WTC11 (cell line): ENCODE measurements at places on chromosomes 12 and 14.

- H3K4me1 ChIP-seq, result no peaks in the 10 kb centered on the region
- DNase-seq, result no peak
- H3K27me3 ChIP-seq, result no peaks in the 10 kb centered on the region
- H3K27ac ChIP-seq, result no peak overlapping the region
- no peaks in the 10 kb centered on the region for H3K36me3 ChIP-seq
Observed at GRCh38 chr12:89469361-89469760, 55.2 kb downstream of the GALNT4 start.

DNA sequence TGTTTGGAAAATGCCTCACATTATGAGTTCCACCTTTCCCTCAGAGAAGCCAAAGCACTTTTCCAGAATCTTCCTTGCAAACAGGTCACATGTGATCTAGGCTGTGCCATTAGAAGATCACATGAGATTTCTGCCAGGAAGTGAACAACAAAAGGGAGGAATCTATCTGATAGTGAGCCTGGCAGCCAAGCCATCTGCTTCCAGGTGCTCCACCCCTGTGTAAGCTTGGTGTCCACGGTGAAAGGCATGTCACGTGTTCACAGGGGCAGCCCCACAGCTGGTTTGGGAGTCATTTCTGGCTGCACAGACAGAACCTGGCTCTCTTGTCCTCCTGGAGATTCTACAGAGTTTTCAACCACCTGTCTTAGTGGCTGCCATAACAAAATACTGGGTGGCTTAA is 3.5 kb upstream of the KSR2 start:
- no peak overlapping the region for H3K27ac ChIP-seq
- peaks cover 15% of the 10 kb centered on the region for H3K36me3 ChIP-seq
- no peak for DNase-seq
- peaks cover 6% of the 10 kb centered on the region for H3K4me1 ChIP-seq
- H3K4me3 ChIP-seq, result no peak overlapping the region

GRCh38 chr14:76584271-76584702 is 177.0 kb upstream of the VASH1 start:
- no peaks in the 10 kb centered on the region for H3K4me1 ChIP-seq
- H3K36me3 ChIP-seq, result peaks cover 3% of the 10 kb centered on the region; the same call in 1 of the 2 replicates
- no peaks in the 10 kb centered on the region for H3K27me3 ChIP-seq
- H3K27ac ChIP-seq, result peak overlapping the region; percentile 25; the same call in 1 of the 2 replicates
- DNase-seq, result no peak
- H3K4me3 ChIP-seq, result no peak overlapping the region

- H3K4me1 ChIP-seq, result peaks cover 18% of the 10 kb centered on the region
- no peak for DNase-seq
- H3K27me3 ChIP-seq, result no peaks in the 10 kb centered on the region
- peak overlapping the region; percentile 95 for H3K27ac ChIP-seq
- H3K4me3 ChIP-seq, result peak overlapping the region; percentile 79
Observed at GRCh38 chr14:93183596-93184317, 940 bp downstream of the MOAP1 start.

- peaks cover 28% of the 10 kb centered on the region for H3K4me1 ChIP-seq
- H3K27ac ChIP-seq, result no peak overlapping the region
- H3K27me3 ChIP-seq, result no peaks in the 10 kb centered on the region
- no peak for DNase-seq
- H3K36me3 ChIP-seq, result peaks cover 2% of the 10 kb centered on the region; the same call in 1 of the 2 replicates
- no peak overlapping the region for H3K4me3 ChIP-seq
Observed at GRCh38 chr12:71187379-71187778, 29.6 kb upstream of the TSPAN8 start.

DNA sequence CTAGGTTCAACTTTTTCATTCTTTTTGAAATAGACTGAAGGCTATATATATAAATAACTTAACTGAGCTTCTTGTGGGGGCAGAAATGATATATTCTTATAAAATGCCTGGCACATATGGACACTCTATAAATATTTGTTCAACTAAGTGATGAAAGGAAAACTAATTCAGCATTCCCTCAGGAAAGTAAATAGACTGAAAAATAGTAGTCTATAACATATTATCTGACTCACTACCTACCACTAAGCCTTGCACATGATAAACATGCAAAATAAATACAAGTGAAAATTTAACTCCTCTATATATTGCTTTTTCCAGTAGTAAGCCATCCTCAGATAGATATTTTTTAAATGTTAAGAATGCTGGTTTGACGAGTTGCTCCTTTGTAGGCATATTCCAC is 15.7 kb upstream of the BMAL2 start:
- peaks cover 11% of the 10 kb centered on the region for H3K4me1 ChIP-seq
- H3K4me3 ChIP-seq, result no peak overlapping the region
- no peak overlapping the region for H3K27ac ChIP-seq
- DNase-seq, result no peak
- peaks cover 38% of the 10 kb centered on the region for H3K36me3 ChIP-seq

- H3K4me3 ChIP-seq, result no peak overlapping the region
- H3K4me1 ChIP-seq, result peaks cover 44% of the 10 kb centered on the region
- H3K27me3 ChIP-seq, result no peaks in the 10 kb centered on the region
- H3K27ac ChIP-seq, result no peak overlapping the region
Observed at GRCh38 chr12:110266980-110267620, 13.9 kb upstream of the ATP2A2 start.

DNA sequence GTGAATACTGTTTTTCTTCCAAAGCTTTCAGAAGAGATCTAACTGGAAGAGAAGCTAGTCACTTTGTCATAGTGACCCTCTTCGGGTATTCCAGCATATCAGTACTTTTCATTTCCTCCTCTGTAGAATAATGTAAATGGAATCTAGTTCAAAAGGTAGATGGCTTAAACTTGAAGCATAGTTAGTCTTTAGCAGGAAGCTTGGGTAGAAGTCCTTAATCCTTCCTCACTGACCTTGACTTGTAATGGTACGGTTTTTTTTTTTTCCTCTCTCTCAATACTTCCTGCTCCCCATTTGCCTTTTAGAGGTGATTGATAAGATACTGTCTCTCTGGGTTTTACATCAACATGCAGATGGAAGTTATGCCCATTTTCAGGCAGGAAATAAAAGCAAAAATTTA is 1.7 kb downstream of the FBXO34 start:
- DNase-seq, result no peak
- H3K27me3 ChIP-seq, result no peaks in the 10 kb centered on the region
- H3K36me3 ChIP-seq, result no peaks in the 10 kb centered on the region; the same call in none of the 2 replicates
- H3K27ac ChIP-seq, result no peak overlapping the region
- H3K4me3 ChIP-seq, result peak overlapping the region; percentile 84
- peaks cover 32% of the 10 kb centered on the region for H3K4me1 ChIP-seq

- no peaks in the 10 kb centered on the region for H3K27me3 ChIP-seq
- H3K27ac ChIP-seq, result no peak overlapping the region
- no peak overlapping the region for H3K4me3 ChIP-seq
- no peaks in the 10 kb centered on the region for H3K4me1 ChIP-seq
Observed at GRCh38 chr14:99809360-99809759, 16.1 kb downstream of the EML1 start.

- H3K4me1 ChIP-seq, result peaks cover 11% of the 10 kb centered on the region
- peaks cover 14% of the 10 kb centered on the region for H3K27me3 ChIP-seq
- peak overlapping the region; percentile 95 for H3K4me3 ChIP-seq
Observed at GRCh38 chr14:104753528-104754212, 723 bp downstream of the SIVA1 start.
